ENCODE measurements at places on chromosomes 5 and 9. TPM values are rescaled to one million over a fixed set of nuclear protein-coding genes. Genes with fewer than 3 reads are reported as not detected.

GRCh38 chr5:111095982-111096381, 3.8 kb downstream of the WDR36 start:
- no peak for DNase-seq

GRCh38 chr5:142408981-142409481, 84.2 kb upstream of the SPRY4 start:
- no peak for DNase-seq

The GABRP gene
- total RNA-seq = 0.03 TPM

The CXCL14 gene
- not detected for total RNA-seq

The NEURL1B gene
- total RNA-seq = 20.2 TPM

- no peak for DNase-seq
These were observed 151.5 kb downstream of the PAX5 start for GRCh38 chr9:36882594-36882993.

DNA sequence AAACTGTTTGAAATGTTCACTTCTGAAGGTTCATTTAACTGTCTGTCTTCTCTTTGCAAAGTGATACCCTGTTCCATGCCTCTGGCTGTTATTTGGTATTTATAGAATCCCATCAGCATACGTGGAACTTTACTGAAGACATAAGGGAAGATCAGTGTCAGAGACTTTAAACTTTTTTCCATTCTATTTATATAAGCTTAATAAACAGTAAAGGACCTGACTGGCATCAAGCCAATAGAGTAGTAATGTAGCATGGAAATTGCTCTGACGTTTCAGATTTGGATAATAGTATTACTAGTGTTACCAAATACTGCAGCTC, 94.9 kb upstream of the MINAR2 start:
- no peak for DNase-seq

The TMC1 gene
- total RNA-seq = not detected
